ENCODE measurements at places on chromosomes 7 and 10.

GRCh38 chr7:79515358-79515757, 61.9 kb upstream of the MAGI2 start:
- DNase-seq, result no peak

GRCh38 chr10:124110882-124111281, 17.5 kb upstream of the CHST15 start:
- DNase-seq, result no peak

DNA sequence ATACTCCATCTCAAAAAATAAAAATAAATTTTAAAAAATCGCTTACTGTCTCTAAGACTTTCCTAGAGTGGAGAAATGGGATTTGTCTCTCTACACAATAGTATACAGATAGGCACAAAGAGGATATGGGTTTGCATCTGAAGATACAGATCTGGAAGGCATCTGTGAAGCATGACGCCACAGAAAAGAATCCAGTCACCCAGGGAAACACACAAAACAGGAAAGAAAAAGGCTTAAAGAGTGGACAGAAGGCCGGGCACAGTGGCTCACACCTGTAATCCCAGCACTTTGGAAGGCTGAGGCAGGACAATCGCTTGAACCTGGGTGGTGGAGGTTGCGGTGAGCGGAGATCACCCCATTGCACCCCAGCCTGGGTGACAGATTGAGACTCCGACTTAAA, 61.3 kb downstream of the SKIDA1 start:
- no peak for DNase-seq

DNA sequence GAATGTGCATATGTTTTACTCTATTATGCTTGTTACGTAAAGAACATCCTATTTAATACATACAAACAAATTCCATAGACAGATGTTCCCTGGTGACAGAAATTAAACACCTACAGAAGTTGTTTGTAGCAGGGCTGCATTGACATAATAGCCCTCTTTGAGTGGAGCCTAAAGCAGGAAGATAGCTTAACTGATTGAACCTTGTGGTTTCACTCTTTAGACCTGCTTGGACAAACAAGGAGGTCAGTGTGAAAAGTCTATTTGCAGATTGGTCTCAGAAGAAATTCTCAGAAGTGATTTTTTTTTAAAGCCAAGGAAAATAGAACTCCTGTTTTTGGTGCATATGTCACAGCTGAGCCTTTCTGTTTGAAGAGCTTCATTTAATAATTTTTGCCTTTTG, 121.3 kb downstream of the PPP1R9A start:
- no peak for DNase-seq

DNA sequence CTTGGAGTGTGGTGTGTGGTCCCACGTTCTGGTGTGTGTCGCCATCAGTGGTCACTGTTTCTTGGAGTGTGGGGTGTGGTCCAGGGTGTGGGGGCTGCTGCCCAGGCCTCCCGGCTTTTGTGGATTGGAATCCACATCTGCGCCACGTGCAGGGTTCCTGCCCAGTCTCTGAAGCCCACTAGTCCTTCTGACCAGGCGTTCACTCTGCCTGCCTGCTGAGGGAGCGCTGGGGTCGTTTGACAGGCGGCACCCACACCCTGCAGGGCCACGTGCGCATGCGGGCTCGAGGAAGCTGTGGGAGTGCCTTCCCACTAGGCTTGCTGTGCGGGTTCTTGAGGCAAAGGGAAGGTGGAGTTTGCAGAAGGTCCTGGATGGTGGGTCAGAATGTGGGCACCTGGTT, 51.4 kb downstream of the INPP5A start:
- no peak for DNase-seq

- no peak for DNase-seq
Measured at GRCh38 chr7:49088017-49088416, 163.7 kb downstream of the CDC14C start.

- DNase-seq, result no peak
Measured at GRCh38 chr7:68813551-68814080, 784.7 kb upstream of the AUTS2 start.

- no peak for DNase-seq
Measured at GRCh38 chr7:25009257-25009656, 29.3 kb upstream of the OSBPL3 start.

DNA sequence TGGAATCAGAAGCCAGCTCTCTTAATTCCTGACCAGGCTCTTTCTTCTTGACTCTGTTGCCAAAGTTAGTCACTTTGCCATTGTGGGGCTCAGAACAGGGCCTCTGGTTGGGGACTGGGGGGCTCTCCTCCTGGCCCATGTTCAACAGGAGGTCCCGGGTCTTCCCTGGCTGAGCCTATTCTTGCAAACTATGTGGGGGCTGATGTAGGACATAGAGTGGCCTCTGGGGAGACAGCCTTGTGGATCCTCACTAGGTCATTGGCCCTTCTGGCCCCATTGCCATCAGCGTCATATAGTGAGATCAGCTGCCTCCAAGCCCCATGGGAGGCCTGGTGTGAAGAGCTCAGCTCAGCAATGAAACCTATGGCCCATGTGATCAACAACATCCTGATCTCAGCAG, 77.6 kb upstream of the LEP start:
- DNase-seq, result no peak

DNA sequence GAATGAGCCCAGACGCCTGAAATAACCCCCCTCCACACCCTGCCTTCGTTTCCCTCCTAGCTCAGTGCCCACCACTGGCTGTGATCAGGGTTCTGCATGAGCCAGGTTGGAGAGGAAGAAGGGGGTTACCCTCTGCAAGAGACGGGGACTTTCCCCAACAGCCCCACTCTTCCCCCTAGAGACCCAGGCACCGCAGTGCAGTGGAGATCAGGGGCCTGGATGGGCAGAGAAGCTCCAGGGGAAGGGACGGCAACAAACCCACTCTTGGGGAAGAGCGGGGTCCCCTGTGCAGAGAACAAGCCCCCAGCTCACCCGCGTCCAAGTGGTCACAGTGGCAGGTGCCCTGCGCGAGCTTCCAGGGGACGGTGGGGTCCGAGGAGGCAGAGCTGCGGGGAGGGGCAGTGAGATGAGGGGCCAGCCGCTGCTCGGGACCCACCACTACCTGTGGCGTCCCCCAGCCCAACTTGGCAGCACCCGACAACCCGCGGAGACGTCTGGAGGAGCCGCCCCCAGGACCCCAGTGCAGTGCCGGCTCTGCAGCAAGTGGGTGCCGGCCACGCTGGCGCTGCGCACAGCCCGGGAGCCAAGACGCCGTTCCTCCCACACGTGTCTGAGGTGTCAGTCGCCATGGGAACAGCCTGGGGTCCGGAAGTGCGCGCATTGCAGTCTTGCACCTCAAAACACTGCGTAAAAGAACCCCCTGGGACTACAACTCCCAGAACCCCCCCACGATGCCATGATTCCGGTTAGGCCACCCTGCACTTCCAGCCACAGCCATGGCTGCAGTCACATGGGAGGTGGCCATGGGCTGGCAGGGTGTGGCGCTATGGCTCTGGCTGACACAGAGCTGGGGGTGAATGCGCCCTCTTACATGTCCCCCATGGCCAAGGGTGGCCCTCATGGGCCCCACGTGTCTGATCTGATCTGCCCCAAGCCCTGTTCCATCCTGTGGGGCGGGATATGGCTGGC, 45.8 kb upstream of the WIPI2 start:
- DNase-seq, result no peak

DNA sequence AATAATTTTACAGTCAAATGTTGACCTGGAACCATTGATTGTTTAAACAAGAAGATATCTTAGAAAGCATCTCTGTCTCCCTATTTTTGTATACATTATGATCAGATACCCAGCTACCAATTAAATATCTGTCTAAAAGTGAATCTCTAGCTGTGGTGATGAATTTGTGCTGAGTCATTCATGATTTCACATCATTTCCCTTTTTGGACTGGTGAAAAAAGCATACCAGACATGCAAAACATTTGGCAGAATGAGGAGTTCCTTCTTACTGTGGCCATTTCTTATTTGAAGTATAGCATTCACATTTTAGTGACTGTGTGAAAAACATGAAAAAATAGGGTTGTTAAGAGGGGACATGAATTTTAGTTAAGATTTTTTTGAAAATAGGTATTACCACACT, 98.0 kb upstream of the GATA3 start:
- DNase-seq, result peak; percentile 80

DNA sequence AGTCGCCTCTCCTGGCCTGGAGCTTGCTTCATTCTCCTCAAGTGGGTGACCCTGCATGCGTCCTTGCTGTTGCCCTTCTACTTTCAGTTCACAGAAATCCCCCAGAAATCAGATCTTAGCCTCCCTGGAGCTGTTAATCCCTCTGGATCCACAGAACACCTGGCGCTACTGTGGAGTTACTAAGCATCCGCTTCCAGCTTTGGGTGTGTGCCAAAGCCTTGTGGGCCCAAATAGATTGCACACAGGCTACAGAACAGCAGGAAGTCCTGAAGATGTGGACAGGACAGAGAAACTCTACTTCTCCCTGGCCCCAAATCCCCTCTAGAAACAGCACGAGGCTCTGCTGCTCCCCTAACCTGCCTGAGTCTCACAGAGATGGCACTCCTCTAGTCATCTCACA, 36.6 kb upstream of the PDLIM1 start:
- peak; percentile 22 for DNase-seq

DNA sequence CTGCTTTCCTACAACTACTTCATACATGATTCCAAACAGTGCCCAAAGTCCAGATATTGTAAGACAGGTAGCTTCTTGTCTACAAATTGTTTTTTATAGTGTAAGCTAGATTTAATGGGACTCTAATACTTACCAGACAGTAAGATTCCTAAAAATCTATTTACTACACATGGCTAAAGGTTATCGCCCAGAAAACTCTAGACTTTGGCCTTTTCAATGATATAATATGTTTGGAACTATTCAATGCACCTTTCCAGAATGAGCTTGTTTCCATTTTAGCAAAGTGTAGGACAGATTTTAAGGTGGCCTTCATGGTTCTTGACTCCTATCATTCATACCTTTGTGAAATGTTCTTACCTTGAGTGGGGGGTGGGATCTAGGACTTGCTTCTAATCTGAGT, 951.0 kb downstream of the SORCS1 start:
- no peak for DNase-seq

DNA sequence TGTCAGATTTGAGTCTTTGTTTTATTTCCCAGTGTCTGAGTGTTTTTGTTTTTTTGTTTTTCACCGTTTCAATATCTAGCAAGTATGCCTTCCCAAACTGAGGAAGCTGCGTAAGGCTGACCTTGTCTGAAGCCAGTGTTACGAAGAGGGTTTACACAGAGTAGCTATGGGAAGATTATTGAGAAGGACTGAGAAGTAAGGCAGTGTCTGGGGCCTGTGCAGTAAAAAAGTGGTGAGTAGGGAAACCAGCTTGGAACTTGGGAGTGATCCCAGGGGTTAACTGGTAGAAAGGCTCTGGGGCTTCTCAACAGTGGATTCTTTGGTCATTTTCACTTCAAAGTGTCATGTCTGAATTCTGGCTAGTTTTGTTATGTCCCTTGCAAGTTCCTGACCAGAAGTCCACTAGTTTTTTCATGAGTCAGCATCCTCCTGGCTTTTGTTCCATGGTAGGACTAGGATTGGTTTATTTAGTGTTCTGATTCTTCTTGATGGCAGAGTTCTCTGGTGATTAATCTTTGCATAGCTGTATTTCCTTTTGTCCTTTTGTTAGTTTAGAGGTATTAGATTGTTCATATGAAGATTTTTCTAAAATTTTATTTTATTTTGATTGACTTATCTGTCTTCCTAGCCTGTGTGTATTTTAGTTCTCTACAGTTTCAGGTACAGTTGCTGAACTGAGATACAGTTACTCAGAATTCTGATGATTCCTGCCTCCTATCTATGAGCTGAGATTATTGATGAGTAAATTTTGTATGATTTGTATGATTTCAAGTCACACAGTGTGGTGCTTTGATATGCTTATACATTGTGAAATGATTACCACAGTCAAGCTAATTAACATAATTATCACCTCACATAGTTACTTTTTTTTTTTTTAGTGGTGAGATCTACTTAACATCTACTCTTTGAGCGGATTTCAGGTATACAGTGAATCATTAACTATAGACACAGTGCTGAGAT, 19.0 kb downstream of the GARS1 start:
- no peak for DNase-seq

- no peak for DNase-seq
Measured at GRCh38 chr10:116096526-116096925, 176.5 kb downstream of the GFRA1 start.

DNA sequence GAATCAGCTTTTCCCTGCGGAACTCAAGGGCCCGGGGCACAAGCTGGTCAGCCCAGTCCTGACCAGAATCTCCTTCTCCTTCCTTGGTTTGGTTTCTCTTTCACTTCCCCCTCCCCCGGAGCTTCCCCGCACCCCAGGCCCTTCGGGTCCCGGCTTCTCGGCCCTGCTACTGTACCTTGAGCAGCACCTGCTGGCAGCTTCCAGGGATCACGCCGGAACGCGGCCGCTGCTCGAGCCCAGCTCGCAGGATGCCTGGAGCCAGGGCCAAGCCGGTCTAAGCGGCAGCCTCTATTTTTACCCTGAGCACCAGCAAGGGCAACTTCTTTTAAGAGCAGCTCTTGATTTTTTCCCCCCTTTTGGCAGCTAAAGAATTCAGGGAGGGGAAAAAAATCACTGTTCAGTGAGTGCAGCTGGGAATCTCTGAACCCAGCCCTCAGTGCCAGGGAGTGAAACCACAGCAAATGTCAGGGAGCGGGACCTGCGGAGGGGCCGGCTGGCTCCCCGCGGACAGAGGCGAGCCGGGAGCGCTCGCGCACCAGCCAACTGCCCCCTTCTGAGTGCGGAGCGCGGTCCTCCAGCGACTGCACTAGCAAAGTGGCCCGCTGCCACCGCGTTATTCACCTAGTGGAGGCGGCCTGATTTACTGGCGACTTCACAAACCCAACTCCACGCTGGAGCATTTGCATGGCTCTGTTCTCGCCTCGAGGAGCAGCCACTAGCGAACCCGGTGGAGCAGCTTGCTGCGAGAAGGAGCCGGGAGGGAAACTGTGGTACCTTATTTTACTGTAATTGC, 2.4 kb upstream of the INHBA start:
- DNase-seq, result peak; percentile 84

GRCh38 chr7:135784013-135784412, 35.4 kb upstream of the FAM180A start:
- no peak for DNase-seq

GRCh38 chr7:64947252-64948000, 43.4 kb downstream of the ZNF117 start:
- no peak for DNase-seq

DNA sequence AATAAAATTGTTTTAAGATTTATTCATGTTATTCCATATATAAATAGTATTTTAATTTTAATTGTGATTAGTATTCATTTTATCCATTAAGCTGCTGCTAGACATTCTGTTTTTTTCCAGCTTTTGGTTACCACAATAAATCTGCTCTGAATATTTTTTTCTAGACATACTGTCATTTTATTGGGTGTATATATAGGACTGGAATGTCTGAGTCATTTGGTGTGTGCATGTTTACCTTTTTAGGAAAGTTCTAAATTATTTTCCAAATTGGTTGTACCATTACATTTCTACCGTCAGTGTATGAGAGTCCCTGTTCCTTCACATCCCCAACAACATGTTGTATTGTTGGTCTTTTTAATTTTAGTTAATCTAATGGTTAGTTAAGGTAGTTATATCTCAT, 1138.1 kb downstream of the REEP3 start:
- no peak for DNase-seq

DNA sequence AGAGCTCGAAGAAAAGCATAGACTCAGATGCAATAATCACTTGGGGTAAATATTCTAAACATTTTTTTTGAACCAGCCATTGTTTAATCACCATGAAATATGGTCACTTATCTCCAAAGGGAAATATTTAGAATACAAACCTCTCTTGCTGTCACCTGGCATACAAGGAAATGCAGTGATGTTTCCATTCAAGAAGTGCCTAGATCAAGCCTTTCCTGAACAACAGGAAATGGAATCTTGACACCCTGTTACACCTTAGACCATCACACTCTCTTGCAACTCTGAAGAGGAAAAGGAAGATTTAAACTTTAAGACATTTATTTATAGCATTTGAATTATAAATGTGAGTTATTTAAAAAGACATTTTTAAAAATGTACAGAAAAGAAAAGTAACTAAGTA, 263.0 kb upstream of the BMPER start:
- DNase-seq, result no peak
